ENCODE measurements at places on chromosomes 6 and 20.

DNA sequence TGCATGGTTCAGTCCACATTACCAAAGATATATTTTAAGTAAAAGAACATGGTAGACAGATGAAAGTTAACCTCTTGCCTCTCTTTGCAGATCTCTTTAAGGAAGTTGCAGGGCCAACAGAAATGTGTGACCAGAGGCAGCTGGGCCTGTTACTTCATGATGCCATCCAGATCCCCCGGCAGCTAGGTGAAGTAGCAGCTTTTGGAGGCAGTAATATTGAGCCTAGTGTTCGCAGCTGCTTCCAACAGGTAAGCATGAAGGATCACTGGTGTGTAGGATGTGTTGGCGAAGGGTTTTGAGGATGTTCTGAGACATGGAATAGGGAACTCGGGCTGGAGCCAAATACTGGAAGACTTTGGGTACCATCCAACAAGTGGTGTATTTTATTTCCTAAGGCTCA is 508.6 kb downstream of the UTRN start:
- DNase-seq: no peak

DNA sequence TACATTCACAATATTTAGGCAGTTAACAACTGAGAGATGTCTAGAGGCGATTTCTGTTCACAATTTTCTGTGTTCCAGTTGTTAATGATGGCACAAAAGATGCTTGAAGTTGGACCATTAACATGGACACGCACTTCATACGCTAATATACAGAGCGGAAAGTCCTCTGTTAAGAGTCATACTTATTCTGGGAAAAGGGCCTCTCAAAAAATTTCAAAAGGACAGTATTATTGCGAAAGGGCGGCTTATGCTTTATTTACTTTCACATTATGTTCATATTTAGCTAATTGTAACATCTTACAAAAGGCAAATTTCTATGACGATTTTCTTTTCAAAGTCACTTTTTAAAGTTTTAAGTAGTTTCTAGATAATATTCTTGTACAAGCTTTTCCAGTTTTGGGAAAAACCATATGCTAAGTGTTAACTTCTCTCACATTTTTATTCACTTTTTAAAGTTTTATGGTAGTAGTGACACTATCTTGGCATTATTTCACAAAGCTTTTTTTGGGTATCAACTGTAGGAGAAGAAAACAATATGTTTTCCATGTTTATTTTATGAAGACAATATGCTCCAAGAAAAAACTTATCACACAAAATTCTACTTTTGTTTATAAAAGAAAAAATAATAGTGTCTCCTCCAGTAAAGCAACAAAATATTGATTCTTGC is 62.3 kb downstream of the MAP7 start:
- no peak for DNase-seq

GRCh38 chr20:1536893-1537730 is 20.4 kb downstream of the SIRPD start:
- DNase-seq: no peak

GRCh38 chr6:167977717-167978467 is 19.6 kb upstream of the KIF25 start:
- DNase-seq: no peak

DNA sequence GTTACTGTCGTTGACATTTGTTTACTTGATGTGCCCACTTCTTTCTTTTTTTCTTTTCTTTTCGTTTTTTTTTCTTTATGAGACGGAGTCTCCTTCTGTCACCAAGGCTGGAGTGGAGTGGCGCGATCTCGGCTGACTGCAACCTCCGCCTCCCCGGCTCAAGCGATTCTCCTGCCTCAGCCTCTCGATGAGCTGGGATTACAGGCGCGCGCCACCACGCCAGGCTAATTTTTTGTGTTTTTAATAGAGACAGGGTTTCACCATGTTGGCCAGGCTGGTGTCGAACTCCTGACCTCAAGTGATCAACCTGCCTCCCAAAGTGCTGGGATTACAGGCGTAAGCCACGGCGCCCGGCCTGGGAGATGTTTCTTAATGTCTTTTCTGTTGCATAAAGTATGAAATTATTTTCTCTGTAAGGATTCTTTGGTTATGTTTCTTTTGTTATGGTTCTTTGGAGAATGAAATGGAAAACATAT is 33.3 kb upstream of the PRSS16 start:
- no peak for DNase-seq

DNA sequence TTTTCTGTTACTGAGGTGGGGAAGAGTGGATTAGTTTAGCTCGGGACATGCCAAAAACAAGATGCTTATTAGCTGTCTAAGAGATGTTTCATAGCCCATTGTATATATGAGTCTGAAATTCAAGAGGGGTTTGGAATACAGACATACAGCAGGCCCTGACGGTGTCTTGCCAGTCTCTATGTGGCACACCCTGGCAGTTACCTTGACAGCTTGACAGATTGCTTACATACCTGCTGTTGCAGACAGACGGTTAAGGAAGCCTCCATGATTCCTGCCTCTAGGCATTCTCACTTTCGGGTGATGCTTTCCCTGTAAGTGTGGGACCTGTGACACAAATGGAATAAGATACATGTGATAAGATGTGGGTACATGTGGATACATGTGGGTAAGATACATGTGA is 95.0 kb downstream of the QRSL1 start:
- DNase-seq: no peak

GRCh38 chr6:156697225-156697830 is 79.8 kb upstream of the ARID1B start:
- DNase-seq: no peak

DNA sequence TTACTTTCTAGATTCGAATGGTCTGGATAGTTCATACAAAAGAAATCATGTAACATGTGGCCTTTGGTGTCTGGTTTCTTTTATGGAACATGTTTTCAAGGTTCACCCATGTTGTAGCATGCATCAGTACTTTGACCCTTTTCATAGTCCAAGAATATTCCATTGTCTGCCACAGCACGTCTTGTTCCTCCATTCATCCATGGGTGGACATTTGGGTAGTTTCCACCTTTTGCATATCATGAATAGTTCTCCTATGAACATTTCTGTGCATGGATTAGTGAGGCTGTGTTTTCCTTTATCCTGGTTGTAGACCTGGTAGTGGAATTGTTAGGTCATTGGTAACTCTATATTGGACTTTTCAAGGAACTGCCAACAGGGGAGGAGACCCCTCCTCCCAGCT is 31.7 kb downstream of the GSTA3 start:
- DNase-seq: no peak

DNA sequence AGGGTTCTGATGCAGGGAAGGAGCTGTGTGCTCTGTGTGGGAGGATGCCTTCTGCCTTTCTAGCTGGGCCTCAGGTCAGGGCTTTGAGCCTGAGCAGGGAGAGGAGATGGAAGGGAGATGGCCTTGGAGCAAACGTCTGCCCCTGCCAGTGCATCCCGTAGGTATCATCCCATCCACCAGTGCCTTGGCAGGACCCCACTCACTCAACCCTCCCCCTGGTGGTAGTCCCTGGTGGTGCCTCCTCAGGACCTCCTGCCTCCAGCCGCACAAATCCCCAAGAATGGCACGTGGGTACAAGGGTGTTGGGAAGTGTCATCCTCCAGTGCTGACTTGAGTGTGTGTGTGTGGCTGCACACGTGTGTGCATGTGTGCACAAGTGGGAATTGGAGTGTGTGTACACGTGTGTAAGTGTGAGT is 23.1 kb upstream of the MICB start:
- no peak for DNase-seq

DNA sequence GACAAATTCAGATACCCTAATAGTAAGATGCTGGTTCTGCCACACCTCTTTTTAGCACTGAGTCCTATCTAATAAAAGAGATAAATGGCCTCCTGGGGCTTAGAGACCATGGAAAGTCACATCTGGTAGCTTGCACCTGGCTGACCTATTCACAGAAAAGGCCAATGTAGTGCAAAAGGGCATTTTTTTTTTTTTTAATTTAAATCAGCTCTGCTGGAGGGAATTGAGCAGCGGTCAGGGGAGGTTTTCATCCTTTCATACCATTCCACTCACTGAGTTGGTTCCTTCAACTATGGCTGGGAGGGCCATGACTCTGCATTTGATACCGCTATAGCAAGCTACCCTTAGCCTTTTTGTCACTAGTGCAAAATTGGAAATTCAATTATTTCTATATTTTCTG is 20.1 kb upstream of the HS3ST5 start:
- DNase-seq: no peak

GRCh38 chr20:32780749-32781655 is 18.8 kb downstream of the DNMT3B start:
- no peak for DNase-seq

GRCh38 chr6:125099211-125100073 is 54.1 kb upstream of the TPD52L1 start:
- DNase-seq: peak; percentile 76
